ENCODE measurements at places on chromosomes 4 and X.
A peak's percentile ranks its signal among the peaks of the same experiment; 100 is the strongest.

DNA sequence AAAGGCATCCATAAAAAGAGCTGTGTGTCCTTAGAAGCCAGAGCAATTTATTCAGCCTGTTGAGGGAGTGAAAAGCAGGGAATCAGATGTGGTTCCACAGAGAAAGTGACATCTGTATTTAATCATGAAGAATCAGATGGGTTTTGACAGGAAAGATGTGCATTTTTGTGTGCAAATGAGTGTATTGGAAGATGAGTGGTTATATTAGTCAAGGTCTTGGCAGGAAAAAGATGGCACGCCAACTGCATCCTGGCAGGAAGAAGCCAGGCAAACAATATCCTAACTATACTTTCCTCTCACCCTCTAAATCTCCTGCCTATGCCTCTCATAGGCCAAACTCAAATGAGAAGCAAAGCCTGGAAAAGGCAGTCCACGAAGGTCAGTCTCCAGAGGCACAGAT lies 59.1 kb downstream of the SCFD2 start:
- DNase-seq: no peak

DNA sequence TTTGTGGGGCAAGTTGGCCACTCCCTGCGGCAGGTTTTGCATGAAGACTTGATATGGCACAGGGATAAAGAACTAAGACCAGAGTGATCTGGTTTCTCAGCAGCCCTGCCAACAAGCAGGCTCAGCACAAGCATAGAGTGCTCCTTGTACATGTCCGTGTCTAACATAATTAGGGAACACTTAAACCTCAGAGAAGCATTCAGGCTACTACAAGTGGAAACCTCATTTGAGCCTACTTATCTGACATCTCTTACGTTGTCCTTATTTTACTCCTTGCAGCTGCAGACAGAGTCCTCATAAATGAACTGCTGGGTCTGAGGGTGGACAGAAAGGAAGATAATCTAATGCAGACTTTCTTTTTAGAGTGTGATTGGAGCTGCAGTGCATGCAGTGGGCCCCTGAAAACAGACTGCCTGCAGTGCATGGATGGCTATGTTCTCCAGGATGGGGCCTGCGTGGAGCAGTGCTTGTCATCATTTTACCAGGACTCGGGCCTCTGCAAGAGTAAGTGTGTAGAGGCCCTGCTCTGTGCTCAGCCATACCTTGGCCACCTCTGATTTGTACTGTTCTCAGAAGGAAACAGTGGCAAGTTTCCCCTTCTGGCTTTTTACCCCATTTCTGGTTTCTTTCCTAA lies 179.1 kb upstream of the ANXA3 start:
- no peak for DNase-seq

DNA sequence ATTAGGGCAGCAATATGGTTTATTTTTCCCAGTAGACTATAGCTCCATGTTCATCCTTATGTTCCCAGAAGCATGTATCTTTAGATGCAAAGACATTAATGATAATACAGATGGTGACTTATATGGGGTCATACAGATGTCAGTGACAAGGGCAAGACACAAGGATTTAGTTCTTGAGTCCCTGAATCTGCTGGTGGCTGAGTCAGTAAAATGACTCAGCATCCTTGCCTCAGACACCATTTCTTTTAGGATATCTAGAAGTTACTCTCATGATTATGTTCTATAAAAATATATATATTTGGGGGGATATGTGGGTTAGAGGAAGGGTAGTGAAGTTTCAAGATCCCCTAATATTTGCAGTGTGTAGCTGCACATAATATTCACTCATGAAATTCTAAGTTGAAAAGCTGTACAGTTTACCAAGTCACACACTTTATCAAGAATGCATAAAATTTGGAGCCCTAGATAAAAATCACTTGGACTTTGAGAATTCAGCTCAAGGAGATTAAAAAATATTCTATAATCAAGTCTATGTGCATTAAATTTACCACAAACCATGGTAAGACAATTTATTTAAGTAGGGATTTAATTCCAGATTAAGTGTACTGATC lies 101.9 kb downstream of the LNX1 start:
- DNase-seq: no peak

DNA sequence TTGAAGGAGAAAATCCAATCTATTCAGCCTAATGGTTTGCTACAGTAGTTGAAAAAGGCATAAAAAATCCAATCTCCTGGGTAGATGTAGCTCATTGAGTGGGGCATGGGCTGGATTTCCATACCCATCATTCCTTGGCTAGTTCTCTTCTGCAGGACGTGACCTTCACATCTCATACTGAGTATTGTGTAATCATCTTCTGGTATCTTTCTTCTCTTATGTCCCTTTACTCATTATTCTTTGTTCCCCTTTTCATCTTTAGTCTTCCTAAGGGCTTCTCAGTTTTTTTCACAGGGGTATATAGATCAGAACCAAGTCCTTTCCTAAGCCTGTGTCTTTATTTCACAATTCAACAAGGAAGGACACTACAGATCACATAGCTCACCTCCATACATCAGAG lies 727.6 kb upstream of the MAGEB2 start:
- no peak for DNase-seq

- DNase-seq: no peak
Measured at GRCh38 chr4:61468024-61468720, 268.0 kb downstream of the ADGRL3 start.

DNA sequence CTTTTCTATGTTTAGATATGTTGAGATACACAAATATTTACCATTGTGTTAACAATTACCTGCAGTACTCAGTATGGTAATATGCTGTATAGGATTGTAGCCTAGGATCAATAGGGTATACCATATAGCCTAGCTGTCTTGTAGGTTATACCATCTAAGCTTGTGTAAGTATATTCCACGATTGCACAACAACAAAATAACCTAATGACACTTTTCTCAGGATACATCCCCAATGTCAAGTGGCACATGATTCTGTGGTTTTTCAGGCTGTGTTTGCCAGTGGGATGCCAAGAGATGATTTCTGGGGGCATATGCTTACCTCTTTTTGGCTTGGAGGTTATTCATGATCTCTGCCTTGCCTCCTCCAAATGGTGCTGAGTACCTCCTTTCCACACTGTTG lies 247.2 kb upstream of the CENPE start:
- DNase-seq: no peak

DNA sequence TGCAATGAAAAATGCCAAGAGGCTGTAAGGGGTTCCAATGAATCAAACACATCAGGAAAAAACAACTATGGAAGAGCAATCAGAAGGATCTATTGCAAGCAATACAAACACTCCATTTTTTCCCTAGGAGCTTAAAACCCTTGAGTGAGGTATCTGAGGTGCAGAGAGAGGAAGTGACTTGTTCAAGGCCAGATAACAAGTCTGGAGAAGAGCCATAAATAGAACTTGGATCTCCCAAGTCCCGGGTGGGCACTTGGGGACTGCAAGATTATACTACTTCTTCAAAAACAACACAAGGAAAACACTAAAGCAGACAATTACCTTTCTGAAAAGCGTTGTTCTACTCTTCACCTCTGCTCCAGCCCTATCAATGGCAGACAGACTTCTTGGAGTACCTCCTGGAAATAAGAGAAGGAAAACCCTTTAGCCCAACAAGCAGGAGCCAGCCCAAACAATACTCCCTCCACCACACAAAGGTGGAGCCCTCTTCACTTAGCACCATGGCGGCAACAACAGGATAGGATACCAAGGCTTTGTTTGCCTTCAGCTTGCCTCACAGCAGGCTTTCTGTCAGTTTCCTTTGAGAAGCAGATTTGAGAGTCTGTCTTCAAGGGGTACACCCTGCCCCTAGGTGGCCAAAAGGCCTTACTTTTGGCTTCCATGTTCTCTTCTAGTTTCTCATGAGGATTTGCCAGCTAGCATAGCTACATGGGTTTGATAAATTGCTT lies 26.0 kb downstream of the AIFM1 start:
- no peak for DNase-seq

DNA sequence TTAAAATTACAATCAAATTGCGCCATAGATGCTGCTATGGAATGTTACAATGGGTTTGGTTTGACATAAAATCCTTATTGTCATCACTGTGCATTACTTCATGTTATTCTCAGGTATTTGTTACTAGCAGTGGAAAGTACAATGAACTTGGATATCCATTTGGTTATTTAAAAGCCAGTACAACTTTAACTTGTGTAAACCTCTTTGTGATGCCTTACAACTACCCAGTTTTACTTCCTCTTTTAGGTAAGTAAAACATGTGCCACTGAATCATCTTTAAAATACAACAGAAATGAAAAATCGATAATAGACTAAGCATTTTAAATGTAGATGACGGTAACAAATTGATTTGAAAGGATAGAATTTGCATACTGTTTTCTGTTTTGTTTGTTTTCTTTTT lies 35.6 kb downstream of the INTS6L start:
- DNase-seq: no peak

- DNase-seq: no peak
Measured at GRCh38 chr4:133316909-133317308, 167.8 kb downstream of the PCDH10 start.

GRCh38 chr4:77352192-77352591 lies 195.2 kb downstream of the CCNG2 start:
- DNase-seq: no peak

DNA sequence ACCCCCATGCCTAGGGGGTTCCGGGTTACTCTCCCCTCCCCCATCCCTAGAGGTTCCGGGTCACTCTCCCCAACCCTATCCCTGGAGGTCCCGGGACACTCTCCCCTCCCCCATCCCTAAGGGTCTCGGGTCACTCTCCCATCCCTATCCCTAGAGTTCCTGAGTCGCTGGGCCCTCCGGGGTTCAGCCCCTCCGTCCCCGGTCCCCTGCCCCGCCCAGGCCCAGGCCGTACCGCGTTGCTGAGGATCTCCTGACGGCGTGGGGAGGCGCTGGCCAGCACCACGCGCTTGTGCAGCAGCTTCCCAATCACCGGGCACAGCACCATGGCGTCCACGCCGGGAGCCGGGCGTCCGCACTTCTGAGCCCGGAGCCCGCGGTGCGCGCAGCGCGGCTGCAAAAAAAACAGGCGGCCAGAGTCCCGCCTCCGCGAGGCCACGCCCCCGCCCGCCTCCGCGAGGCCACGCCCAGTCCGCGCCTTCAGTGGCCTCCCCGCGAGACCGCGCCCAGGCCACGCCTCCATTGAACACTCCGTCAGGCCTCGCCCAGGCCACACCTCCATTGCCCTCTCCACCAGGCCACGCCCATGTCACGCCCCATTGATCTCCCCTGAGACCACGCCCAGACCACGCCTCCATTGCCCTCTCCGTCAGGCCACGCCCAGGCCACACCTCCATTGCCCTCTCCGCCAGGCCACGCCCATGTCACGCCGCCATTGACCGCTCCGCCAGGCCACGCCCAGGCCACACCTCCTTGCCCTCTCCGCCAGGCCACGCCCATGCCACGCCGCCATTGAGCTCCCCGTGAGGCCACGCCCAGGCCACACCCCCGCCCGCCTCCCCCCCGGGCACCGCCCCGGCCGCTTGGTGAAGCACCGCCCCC lies at the start of gene ASMTL:
Gene ASMTL (minus strand): TSS at position 394 of the 879 bp plus-strand sequence. CDS start 69 bp downstream, at position 325.
- peak; percentile 99 for DNase-seq

DNA sequence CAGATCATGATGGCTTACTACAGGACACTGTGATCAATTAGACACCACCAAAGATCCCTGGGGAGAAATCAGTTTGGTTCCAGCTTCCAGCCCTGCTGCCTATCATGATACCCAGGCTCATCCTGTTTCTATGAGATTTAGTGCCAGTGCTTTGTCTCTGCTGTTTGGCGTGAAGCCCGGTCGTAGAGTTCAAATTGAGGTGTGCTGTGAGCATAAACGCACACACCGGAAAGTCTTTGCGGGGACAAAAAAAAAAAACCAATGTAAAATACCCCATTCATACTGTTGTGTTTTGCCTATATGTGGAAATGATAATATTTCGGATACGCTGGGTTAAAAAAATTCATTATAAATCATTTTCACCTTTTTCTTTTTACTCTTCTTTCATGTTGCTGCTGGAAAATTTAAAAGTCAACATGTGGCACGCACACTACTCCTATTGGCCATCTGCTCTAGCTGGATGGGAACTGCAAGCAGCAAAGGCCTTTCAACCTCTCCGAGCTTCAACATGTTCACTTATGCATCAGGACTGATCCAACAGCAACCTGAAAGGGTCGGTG lies 607 bp upstream of the DKC1 start:
- no peak for DNase-seq

DNA sequence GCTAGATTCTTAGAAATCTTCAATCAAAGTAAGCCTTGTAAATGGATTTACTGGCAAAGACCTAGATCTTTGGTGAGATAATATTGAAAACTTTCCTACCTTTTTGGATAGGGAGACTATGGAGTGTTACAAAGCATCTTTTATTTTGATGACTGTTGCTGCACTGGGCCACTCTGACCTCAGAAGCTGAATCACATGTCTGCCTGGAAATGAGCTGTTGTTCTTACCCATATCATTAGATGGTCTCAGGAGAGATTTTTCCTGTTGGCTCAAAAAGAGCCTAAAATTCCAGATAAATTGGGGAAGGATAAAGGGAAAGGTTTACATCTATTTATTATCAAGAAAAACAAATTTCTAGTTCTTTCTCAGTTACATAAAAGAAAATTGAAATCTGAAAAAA lies 127.5 kb upstream of the BMP3 start:
- DNase-seq: no peak

DNA sequence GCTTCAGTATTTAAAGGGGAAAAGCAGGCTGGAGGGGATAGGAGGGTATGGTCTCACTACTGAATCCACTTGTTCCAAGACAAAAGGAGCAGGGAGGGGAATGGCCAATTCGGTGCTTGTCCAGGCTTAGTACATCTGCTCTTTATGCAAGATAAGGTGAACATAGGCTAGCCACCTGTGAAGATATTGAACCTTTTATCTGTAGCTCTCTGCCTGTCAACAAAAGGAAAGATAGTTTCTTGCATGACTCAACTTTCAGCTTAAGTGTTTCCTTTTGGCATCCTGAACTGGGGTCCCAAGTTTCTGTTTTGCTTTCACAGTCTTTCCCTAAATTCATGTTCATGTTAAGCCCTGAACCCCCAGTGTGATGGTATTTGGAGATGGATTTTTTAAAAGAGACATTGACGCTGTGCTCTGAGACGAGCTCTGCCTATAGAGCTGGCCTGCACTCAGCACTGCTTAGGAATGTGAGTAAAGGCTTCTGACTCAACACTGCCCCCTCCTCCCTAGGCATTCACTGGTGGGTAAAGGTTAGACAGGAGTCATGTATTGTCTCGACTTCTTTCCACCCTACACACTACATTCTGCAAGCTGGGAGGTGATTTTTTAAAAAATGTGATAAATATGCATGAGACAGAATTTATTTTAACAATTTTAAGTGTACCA lies 28.2 kb downstream of the FAM149A start:
- peak; percentile 47 for DNase-seq

- no peak for DNase-seq
Measured at GRCh38 chr4:70712150-70712549, 9.6 kb upstream of the RUFY3 start.

GRCh38 chr4:6710282-6710681 lies 617 bp upstream of the MRFAP1L1 start:
- DNase-seq: no peak

DNA sequence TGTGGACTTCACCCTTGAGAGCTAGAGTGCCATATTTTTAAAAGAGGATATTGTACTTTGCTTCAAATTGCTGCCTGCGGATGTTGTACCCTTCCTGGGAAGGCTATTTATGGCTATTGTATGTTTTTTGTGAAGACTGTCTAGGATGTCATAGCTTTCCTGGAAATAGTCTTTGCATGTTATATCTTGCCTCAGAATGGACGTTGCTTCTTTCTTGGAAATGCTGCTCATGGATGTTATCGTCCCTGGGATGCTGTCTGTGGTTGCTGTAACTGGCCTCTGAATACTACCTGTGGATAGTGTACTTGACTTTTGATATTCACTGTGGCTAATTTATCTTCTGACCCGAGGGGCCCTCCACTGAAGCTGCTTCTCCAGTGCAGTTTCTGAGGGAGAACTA lies 146.8 kb downstream of the ENOX2 start:
- DNase-seq: no peak
